ENCODE measurements at places on chromosomes 3 and 15. TPM values are rescaled to one million over a fixed set of nuclear protein-coding genes. Genes with fewer than 3 reads are reported as not detected.

- DNase-seq, result no peak
- peaks cover 52% of the 10 kb centered on the region for H3K4me1 ChIP-seq
- no peaks in the 10 kb centered on the region for H3K36me3 ChIP-seq
- no peak overlapping the region for H3K27ac ChIP-seq
- no peaks in the 10 kb centered on the region for H3K27me3 ChIP-seq
- H3K4me3 ChIP-seq, result no peak overlapping the region
Observed at GRCh38 chr3:72448375-72448823, 399.8 kb downstream of the SHQ1 start.

DNA sequence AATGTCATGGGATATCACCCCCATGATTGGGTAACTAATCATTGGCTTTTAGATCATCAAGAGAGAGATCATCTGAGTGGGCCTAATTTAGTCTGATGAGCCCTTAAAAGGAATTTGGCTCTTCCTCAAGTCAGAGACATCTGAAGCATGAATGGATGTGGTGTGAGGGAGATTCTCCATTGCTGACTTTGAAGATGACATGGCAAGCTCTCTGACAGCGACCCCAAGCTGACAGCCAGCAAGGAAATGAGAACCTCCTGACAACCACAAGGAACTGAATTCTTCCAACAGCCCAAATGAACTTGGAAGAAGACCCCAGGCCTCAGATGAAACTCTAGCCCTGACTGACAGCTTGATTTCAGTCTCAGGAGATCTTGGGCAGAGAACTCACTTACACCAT is 108.4 kb upstream of the SPATA12 start:
- no peaks in the 10 kb centered on the region for H3K27me3 ChIP-seq
- H3K36me3 ChIP-seq, result no peaks in the 10 kb centered on the region
- H3K4me1 ChIP-seq, result peaks cover 4% of the 10 kb centered on the region
- no peak overlapping the region for H3K27ac ChIP-seq
- no peak for DNase-seq

DNA sequence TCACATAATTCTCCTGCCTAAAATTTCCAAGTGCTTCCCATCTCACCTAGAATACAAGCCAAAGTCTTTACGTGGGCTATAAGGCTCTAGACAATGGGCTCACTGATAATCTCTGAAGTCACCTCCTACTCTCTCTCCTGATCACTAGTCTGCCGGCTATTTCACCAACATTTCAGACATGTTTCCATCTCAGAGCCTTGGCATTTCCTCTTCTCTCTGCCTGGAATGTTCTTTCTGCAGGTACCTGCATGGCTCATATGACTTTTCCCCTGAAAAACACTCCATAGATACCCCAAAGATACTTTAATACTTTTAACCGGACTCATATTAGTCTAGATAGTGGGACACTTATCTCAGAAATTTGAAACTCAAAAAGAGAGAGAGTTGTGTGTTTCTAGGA is 32.7 kb downstream of the CD200 start:
- no peaks in the 10 kb centered on the region for H3K4me1 ChIP-seq
- no peak overlapping the region for H3K27ac ChIP-seq
- H3K36me3 ChIP-seq, result no peaks in the 10 kb centered on the region
- H3K27me3 ChIP-seq, result no peaks in the 10 kb centered on the region
- no peak overlapping the region for H3K4me3 ChIP-seq

CXCR6 gene
- not detected for total RNA-seq

GRCh38 chr15:89334510-89335297 is at the start of gene POLG:
TSS of gene POLG (minus strand) at chr15:89334824. CDS start at chr15:89333754, 1,070 bp downstream.
- DNase-seq, result peak; percentile 99
- peak within 1 kb of the TSS; percentile 90 for H3K27ac ChIP-seq
- H3K27me3 ChIP-seq, result no peaks in the 10 kb centered on the region
- peaks cover 50% of the 10 kb centered on the region for H3K4me1 ChIP-seq
- peak within 1 kb of the TSS; percentile 89 for H3K4me3 ChIP-seq

DNA sequence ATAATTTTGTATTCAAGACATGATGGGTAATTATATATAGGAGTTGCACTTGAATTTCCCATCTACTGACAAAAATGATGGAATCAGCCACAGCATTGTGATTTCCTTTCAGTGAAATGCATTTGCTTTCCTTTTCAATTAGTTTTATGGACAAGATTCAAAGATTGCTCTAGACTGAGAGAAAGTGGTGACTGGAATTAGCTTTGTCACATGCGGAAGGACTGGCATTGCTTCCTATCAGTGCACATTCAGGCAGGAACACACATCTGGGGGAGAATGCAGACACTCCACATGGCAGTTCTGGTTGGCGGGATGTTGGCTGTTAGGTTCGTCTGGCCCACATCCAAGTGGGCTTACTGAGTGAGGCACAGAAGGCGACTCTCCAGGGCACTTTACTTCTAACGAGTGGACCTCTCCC is 399.3 kb upstream of the RGMA start:
- H3K36me3 ChIP-seq, result no peaks in the 10 kb centered on the region
- DNase-seq, result no peak
- H3K4me1 ChIP-seq, result no peaks in the 10 kb centered on the region
- H3K27ac ChIP-seq, result no peak overlapping the region
- no peak overlapping the region for H3K4me3 ChIP-seq
- no peaks in the 10 kb centered on the region for H3K27me3 ChIP-seq

- no peak for DNase-seq
- H3K4me3 ChIP-seq, result no peak overlapping the region
- H3K4me1 ChIP-seq, result no peaks in the 10 kb centered on the region
- no peaks in the 10 kb centered on the region for H3K36me3 ChIP-seq
Observed at GRCh38 chr15:81357180-81357686, 16.8 kb downstream of the TMC3 start.

- H3K4me3 ChIP-seq, result no peak overlapping the region
- DNase-seq, result no peak
- no peaks in the 10 kb centered on the region for H3K36me3 ChIP-seq
Observed at GRCh38 chr3:190385731-190386688, 2.0 kb upstream of the CLDN16 start.

ADAMTS7 gene
- total RNA-seq, result 2.2 TPM

DNA sequence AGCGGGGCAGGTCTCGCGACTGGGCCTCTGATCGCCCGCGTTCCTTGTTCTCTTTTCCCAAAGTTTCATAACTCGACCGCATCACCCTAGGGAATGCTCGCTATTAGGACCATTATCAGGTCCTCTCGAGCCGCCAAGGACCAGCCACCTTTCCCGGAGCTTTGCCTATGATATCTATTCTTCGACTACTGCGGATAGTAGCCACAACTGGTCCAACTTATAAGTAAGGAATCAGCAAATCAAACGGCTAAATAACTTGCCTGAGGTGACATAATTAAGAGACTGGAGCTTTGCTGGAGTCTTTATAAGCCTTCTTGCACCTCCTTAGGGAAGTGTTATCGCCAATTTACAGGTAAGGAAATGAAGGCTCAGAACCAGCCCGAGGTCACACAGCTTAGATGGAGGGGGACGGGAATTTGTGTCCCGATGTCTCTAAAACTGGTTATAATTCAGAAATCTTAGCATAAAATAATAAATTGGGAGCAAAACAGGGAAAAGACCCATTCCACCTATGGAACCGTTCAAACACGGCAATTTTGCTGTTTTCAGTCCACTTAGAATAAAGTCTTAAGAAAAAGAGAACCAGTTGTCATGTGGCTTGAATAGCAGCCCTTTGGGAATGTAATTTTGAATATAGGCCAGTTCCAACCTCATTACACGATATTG is 479 bp upstream of the PLD1 start:
- peak overlapping the region; percentile 44 for H3K4me3 ChIP-seq
- no peaks in the 10 kb centered on the region for H3K27me3 ChIP-seq
- H3K36me3 ChIP-seq, result no peaks in the 10 kb centered on the region
- DNase-seq, result no peak

SAXO2 gene
- total RNA-seq, result not detected

GRCh38 chr3:115624029-115624741 is 875 bp downstream of the GAP43 start:
- no peaks in the 10 kb centered on the region for H3K4me1 ChIP-seq
- peaks cover 44% of the 10 kb centered on the region for H3K27me3 ChIP-seq
- H3K27ac ChIP-seq, result no peak overlapping the region
- no peak for DNase-seq

- no peaks in the 10 kb centered on the region for H3K4me1 ChIP-seq
- H3K27me3 ChIP-seq, result no peaks in the 10 kb centered on the region
- H3K27ac ChIP-seq, result no peak overlapping the region
- no peak for DNase-seq
Observed at GRCh38 chr3:41363830-41364523, 164.7 kb downstream of the CTNNB1 start.

FMN1 gene
- 32.6 TPM for total RNA-seq

FOXL2 gene
- not detected for total RNA-seq

TRIM59 gene
- 10.9 TPM for total RNA-seq

TIMP4 gene
- 2.4 TPM for total RNA-seq

GRCh38 chr3:37907906-37908305 is 46.2 kb downstream of the CTDSPL start:
- H3K27me3 ChIP-seq, result no peaks in the 10 kb centered on the region
- H3K4me3 ChIP-seq, result no peak overlapping the region
- DNase-seq, result no peak
- H3K4me1 ChIP-seq, result peaks cover 33% of the 10 kb centered on the region
- no peaks in the 10 kb centered on the region for H3K36me3 ChIP-seq
- no peak overlapping the region for H3K27ac ChIP-seq

All from transverse colon (tissue), 4 donors.